A549 treated with dexamethasone at 1 μM for 4 hours (cell line): ENCODE measurements at places on chromosomes 7 and 10. TPM values are rescaled to one million over a fixed set of nuclear protein-coding genes. Genes with fewer than 3 reads are reported as not detected.

Gene TMEM176B
- total RNA-seq: 0.12 to 0.22 TPM (median 0.14 TPM) in 3 of 5 replicates, not detected in the others

Gene HECW1
- 15.9 to 20.5 TPM (median 19.2 TPM) in 5 replicates for total RNA-seq

Gene TET1
- 0.49 to 0.82 TPM (median 0.71 TPM) in 5 replicates for total RNA-seq

Gene ANAPC16
- total RNA-seq: 73.6 to 93.2 TPM (median 85.4 TPM) in 5 replicates

Gene KEL
- total RNA-seq: 0.05 TPM in 1 of 5 replicates, not detected in the others

Gene ADO
- total RNA-seq: 17.4 to 21.8 TPM (median 20.7 TPM) in 5 replicates

Gene PLEKHA1
- 18.2 to 28.3 TPM (median 23.9 TPM) in 5 replicates for total RNA-seq

Gene TACC2
- total RNA-seq: 69.7 to 92.6 TPM (median 85.6 TPM) in 5 replicates

Gene HMX3
- not detected in 5 replicates for total RNA-seq

Gene FGFBP3
- 2.1 to 2.4 TPM (median 2.3 TPM) in 5 replicates for total RNA-seq

Gene ENO4
- total RNA-seq: 0.10 to 0.49 TPM (median 0.38 TPM) in 5 replicates

Gene CHRM2
- not detected in 5 replicates for total RNA-seq

Gene HOXA13
- total RNA-seq: 2.0 to 3.1 TPM (median 2.6 TPM) in 5 replicates

Gene MKX
- not detected in 5 replicates for total RNA-seq

Gene STEAP1B
- total RNA-seq: 0.09 to 0.14 TPM (median 0.12 TPM) in 4 of 5 replicates, not detected in the other

Gene SAP25
- 0.32 to 0.66 TPM (median 0.38 TPM) in 4 of 5 replicates, not detected in the other for total RNA-seq

Gene ZNF33A
- total RNA-seq: 6.5 to 9.5 TPM (median 8.3 TPM) in 5 replicates

Gene TAS2R60
- total RNA-seq: not detected in 5 replicates

Gene SPDYE2
- total RNA-seq: not detected in 5 replicates

Gene PKD2L1
- total RNA-seq: 0.11 to 0.38 TPM (median 0.19 TPM) in 5 replicates

Gene ZNF282
- total RNA-seq: 18.0 to 26.1 TPM (median 24.3 TPM) in 5 replicates

Gene PLXDC2
- total RNA-seq: 0.01 to 0.04 TPM (median 0.03 TPM) in 4 of 5 replicates, not detected in the other

Gene DDIT4
- 346 to 420 TPM (median 400 TPM) in 5 replicates for total RNA-seq

Gene GPR26
- not detected in 5 replicates for total RNA-seq

Gene SH2D4B
- 0.05 to 0.19 TPM (median 0.07 TPM) in 5 replicates for total RNA-seq

Gene SRRM3
- total RNA-seq: 9.5 to 13.5 TPM (median 11.7 TPM) in 5 replicates

Gene CACNB2
- not detected in 5 replicates for total RNA-seq

Gene RELN
- total RNA-seq: 0.04 to 0.12 TPM (median 0.07 TPM) in 3 of 5 replicates, not detected in the others

Gene CPXM2
- total RNA-seq: not detected in 5 replicates
